T-helper 17 cell (primary cell): ENCODE measurements at places on chromosomes 5 and 9. TPM values are rescaled to one million over a fixed set of nuclear protein-coding genes. Genes with fewer than 3 reads are reported as not detected.

Gene NR5A1
- total RNA-seq = not detected

DNA sequence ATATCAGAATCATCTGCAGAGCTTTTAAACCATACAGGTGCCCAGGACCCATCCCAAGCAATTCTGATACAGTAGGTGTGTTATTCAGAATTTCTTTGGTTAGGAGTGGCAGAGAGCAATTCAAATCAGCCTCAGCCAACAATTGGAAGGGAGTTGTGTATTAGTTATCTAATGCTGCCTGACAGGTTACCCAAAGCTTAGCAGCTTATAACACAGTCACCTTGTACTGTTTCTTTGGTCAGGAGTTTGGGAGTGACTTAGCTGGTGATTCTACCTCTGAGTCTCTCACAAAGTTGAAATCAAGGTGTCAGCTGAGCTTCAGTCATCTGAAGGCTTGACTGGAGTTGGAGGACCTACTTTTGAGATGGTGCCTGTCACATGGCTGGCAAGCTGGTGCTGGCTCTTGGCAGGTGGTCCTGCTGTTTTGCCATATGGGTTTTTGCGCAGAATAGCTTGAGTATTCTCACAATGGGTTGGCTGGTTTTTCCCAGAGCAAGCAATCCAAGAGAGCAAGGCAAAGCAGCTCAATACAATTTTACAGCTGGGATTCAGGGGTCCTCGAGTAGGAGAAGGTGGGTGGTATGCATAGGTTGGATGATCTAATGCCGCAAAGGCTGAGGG lies 18.7 kb upstream of the CARNMT1 start:
- no peak for DNase-seq

Gene LECT2
- total RNA-seq = not detected

GRCh38 chr5:135429301-135430134 lies 17.6 kb downstream of the DCANP1 start:
- DNase-seq = no peak

Gene CCDC152
- 2.1 TPM for total RNA-seq

DNA sequence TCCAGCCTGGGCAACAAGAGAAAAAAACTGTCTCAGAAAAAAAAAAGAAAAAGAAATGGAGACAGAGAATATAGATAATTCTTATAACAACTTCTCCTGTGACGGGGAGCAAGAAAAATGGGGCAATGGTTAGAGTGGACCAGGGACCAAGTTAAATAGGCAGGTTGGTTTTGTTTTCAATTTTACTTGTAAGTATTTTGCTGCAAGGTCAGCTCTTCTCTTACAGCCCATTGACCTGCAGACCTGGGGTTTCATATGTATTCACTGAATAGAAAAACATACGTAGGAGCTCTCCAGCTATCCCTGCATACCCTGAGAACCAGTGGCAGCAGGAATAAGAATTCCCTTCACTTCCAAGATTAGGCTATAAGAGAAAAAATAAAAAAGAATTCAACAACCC lies 29.2 kb upstream of the IL13 start:
- no peak for DNase-seq

DNA sequence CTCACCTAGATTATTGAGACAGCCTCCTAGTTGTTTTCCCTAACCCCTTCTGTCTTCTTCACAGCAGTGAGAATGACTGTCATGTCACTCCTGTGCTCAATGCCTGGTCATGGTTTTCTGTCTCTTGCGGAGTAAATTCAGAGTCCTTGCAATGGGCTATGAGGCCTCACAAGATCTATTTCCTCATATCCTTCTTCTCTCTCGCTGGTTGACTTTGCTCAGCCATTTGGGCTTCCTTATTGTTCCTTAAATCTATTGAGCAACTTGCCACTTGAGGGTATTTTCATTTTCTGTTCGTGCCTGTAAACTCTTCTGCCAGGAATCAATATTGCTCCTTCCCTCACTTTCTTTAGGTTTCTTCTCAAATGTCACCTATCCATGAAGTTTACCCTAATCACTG lies 9.0 kb downstream of the PPP3R2 start:
- no peak for DNase-seq

Gene NME5
- not detected for total RNA-seq

GRCh38 chr5:83509540-83509939 lies 38.0 kb downstream of the VCAN start:
- DNase-seq = no peak

Gene LCNL1
- total RNA-seq = 0.96 TPM
